Glutamatergic neuron (in vitro differentiated cells): ENCODE measurements at places on chromosomes 3 and 15.

DNA sequence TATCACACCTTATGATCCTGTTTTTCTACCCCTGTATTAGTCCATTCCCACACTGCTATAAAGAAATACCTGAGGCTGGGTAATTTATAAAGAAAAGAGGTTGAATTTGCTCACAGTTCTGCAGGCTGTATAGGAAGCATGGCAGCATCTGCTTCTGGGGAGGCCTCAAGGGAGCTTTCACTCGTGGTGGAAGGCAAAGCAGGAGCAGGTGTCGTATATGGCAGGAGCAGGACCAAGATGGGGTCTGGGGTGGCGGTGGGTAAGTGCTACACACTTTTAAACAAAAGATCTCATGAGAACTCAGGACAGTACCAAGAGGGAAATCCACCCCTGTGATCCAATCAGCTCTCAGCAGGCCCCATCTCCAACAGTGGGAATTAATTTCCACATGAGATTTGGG, 15.4 kb upstream of the SCAP start:
- peak; percentile 65 for DNase-seq

GRCh38 chr15:100726421-100727190, 124.2 kb downstream of the ASB7 start:
- no peak for DNase-seq

DNA sequence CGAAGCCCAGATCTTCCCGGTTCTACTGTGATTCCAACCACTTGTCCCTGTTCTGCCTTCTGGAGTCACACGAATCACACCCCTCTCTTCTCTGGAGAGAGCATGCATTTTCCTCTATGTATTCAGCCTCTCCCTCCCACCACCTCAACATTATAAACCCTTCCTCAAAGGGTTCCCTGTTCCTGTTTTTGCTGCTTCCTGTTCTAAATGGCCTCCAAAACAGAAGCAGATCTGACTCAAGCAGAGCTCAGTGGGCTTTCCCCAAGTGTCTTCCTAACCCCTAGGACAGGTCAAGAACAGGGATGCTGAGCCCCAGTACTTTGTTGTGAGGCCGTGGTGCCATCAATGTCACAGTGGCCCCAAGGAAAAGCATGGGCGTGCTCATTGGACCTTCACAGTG, 75.7 kb upstream of the ARNT2 start:
- DNase-seq = no peak

GRCh38 chr3:87780811-87781210, 278.0 kb downstream of the CGGBP1 start:
- DNase-seq = no peak

GRCh38 chr3:172675441-172676193, 35.2 kb downstream of the NCEH1 start:
- no peak for DNase-seq

DNA sequence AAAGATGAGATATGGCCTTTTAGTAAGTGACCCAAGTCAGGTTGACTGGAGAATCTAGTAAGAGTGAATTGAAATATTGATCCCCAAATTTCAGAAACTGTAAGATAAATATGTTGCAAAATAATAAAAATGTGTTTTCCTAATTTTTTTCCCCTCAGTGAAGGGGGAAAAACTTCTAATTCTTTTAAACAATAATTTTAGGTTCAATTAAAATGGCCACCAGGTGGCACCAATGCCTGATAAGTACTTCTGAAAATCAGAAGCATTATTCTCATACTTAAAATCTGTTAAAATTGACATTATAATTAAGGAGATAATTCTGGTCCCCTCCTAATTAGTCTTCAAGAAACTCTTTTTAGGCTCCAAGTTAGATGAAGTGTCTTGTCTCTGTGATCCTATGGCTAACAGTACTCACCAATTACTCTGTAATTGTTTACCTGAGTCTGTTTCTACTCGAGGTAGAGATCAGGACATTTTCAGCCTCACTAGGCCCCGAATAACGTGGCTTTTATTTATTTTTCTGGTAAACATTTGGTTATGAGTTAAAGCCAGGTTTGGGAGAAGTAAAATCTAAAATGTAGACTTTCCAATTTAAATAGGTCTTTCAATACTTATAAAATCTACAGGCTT, 52.6 kb downstream of the NMD3 start:
- no peak for DNase-seq

GRCh38 chr3:37588758-37589157, 272.9 kb upstream of the CTDSPL start:
- no peak for DNase-seq

- DNase-seq = no peak
Observed at GRCh38 chr15:89123181-89123525, 34.9 kb downstream of the ABHD2 start.

GRCh38 chr3:38611866-38612265, 37.6 kb downstream of the SCN5A start:
- no peak for DNase-seq

GRCh38 chr15:68080334-68080733, 26.2 kb downstream of the PIAS1 start:
- DNase-seq = no peak

- no peak for DNase-seq
Observed at GRCh38 chr15:67193223-67193990, 61.1 kb downstream of the AAGAB start.

- no peak for DNase-seq
Observed at GRCh38 chr3:188749010-188749617, 422.7 kb upstream of the TPRG1 start.

- DNase-seq = no peak
Observed at GRCh38 chr3:152287898-152288576, 19.3 kb downstream of the MBNL1 start.

- DNase-seq = no peak
Observed at GRCh38 chr3:89145995-89146394, 38.6 kb downstream of the EPHA3 start.

DNA sequence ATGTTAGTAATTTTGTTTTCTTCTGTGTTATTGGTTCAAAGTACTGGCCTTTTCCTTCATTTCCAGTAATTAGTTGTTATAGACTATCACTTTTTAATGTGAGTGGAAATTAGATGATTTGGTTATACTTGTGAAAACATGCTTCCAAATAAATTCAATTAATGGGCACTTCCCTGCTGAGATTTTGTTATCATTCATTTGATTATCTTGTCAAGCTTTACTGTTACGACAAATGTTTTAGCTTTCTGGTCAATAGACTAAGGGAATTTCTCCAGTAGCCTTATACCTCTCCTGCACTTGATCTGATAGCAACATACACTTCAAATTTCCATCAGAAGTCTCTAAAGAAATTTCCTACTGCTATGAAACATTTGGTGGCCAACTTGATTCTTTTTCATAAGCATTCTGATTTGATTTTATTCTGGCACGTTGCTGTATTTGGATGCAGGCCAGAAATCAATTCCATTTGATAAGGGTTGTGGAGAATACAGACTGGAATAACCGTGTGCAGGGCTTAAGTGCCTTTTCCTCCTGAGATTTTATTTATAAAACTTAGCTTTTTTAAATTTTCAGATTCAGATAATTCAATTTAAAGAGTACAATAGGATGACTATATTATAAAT, 573.8 kb upstream of the NAALADL2 start:
- DNase-seq = no peak

- DNase-seq = no peak
Observed at GRCh38 chr3:77475507-77475906, 435.6 kb downstream of the ROBO2 start.
